ENCODE measurements at places on chromosomes 7 and 10. TPM values are rescaled to one million over a fixed set of nuclear protein-coding genes. Genes with fewer than 3 reads are reported as not detected.

UTF1 gene
- polyA plus RNA-seq = not detected

CRYGN gene
- polyA plus RNA-seq = 1.7 TPM

SLC26A3 gene
- 0.40 TPM for polyA plus RNA-seq

TMEM184A gene
- 5.6 TPM for polyA plus RNA-seq

NPC1L1 gene
- polyA plus RNA-seq = 2.1 TPM

HHEX gene
- polyA plus RNA-seq = 9.8 TPM

KIAA1549 gene
- polyA plus RNA-seq = 12.4 TPM

TMUB1 gene
- polyA plus RNA-seq = 26.4 TPM

ERVW-1 gene
- 0.74 TPM for polyA plus RNA-seq

NUTM2E gene
- not detected for polyA plus RNA-seq

ITGB8 gene
- polyA plus RNA-seq = 38.5 TPM

DNA sequence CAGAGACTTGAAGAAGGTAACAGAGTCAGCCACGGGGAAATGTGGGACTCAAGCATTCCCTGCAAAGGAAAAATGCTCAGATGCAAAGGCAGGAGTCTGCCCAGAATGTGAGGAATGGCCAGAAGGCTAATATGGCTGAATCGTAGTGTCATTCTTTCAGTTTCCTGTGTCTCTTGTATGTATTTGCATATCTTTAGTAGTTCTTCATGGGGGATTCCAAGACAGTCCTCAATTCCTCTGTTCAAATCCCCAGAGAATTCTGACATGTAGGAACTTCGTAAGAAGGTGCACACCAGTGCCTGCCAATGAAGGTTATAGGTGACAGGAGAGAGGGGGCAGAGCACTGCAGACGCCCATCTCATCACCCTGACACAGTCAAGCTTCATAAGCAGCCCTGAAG, 154.4 kb downstream of the CACNB2 start:
- no peak for DNase-seq

DNA sequence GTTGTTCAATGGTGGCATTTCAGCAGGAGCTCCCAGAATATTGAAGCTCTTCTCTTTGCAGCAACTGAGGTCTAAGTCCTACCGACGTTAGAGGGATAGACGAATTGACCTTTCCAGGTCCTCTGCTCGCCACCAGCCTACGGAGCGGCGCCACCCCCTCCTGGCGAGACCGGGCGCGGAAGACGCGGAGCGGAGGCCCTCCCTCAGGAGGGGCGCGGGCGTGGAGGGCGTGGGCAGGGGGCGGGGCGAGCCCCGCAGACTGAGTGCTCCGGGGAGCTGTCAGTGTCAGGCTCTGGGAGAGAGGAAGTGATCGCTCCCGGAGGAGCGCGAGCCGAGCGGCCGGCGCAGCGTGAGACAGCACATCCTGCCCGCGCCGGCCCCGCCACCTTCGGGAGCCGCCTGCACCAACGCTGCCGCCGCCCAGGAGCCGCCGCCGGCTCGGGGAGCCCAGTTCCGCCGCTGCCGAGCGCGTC, at the start of gene DYNC1I1:
Gene DYNC1I1, plus strand, starts transcription at position 257 of the 473 bp plus-strand sequence. CDS start 32,176 bp downstream, outside the sequence.
- no peak for DNase-seq

DNA sequence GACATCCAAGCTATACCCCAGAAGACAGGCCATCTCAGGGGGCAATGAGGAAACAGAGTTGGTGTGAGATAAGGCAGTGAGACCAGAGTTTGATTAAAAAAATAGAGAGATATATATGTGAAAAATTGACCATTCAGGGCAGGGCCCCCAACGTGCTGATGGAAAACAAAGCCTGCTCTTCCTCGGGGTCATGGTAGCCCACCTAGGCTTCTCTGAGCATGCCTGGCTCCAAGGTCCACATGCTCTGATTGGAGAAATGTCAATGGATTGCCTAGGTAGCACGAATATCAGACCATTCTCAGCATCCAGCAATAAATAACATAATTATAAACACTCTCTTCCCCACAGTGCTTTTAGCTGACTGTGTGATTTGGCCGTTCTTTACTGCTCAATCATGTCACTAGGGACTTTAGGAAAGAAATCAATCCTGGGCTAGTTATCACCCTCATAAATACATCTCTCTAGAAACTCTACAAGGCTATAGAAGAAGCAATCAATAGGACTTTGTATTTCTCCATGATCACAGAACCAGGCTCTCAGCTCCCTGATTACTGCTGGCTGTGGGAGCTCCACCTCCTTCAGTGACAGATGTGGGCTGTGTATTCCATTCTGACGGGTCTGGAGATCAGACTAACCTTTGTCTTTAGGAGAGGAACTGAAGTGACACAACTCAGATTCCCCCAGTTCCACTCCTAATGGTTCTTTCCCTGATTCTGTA, 766.4 kb downstream of the GRID1 start:
- DNase-seq = no peak

DNA sequence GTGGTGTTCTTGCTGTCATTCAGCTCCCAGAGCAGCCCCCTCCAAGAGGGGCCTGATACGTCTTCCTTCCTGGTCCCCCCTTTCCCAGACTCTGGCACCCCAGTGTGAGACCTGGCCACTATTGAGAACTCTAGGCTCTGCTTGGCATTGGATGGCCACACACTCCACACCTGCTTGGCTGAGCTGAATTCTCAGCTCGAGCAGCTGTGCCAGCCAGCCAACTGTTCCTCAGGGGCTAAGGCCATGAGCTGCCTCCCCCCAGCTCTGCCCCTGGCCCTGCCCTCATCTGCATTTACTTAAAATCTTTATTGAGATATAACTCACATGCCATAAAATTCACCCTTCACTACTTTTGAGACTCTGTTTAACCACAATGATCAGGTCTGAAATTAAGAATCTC, 6.7 kb downstream of the TLL2 start:
- no peak for DNase-seq

DNA sequence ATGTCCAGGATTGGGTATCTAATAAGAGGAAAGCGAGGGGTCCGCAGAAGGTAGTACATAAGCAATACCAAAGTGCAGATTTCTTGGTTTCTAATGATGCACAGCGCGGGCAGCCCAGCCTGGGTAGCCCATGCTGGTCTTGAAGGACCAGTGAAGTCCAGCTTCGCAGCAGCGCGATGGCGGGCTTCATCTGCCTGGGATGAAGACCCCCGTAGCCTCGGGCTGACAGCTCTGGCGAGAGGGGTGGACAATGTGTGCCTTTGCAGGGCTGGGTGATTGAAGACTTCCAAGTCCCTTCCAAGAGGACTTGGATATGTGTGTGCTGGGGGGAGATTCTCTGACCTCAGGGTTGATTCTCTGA, 2.2 kb downstream of the SORCS3 start:
- no peak for DNase-seq

DNA sequence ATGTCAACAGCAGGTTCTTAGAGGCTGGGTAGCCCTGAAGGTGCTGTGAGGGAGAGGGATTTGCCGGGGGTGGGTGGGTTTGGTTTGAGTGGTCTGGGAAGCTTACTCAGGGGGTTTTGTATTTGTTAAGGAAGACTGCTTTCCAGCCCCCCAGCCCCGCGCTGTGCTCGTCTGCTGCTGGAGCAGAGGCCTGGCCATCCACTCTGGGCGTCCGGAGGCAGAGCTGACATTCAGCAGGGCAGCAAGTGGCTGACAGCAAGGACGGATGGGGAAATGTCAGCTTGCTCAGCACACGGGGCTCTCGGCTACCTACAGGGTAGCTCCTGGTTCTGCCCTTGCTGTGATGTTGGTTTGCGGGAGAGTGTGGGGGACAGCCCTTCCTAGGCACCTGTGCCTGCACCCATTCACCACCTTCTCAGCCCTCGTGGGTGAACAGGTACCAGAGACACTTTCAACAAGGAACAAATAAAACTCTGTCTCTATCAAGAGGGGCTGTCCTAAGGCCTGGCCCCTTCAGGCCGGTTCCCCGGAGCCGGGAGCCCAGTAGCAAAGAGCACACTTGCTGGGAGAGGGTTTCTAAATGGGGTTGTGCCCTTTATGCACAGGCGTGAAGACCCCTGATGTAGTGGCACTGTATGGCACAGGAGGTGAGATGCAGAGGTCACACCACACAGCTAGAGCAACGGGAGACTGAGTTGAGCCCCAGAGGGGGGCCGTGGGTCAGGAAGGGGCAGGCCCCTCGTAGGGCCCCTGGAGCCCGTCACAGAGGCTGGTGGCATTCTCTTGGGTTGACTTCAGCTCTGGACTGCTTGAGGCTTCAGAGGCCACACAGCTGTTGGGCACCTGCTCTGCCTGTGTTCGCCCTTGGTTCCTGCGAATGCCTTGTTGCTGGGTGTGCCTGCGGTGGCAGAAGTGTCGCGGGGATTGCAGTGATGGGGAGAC, 72.2 kb upstream of the SHH start:
- DNase-seq = no peak

DNA sequence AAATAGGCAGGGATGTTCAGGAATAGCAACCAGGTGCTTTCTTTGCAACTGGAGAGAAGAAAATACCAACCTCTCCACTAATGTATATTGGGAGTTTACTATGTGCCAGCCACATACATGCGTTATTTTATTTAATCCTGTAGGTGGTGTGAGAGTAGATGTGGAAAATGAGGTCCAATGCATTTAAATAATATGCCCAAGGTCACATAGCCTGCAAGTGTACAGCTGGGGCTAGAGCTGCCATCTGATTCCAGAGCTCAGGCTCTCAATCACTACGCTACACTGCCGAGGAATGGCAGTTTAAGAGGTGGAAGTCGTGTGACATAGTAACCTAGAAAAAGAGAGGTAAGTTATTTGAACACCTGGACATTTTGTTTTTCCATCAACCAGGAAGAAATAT, 277.0 kb downstream of the EXOC4 start:
- no peak for DNase-seq

- no peak for DNase-seq
These were observed 85.6 kb upstream of the MTPN start for GRCh38 chr7:136062625-136063325.

DNA sequence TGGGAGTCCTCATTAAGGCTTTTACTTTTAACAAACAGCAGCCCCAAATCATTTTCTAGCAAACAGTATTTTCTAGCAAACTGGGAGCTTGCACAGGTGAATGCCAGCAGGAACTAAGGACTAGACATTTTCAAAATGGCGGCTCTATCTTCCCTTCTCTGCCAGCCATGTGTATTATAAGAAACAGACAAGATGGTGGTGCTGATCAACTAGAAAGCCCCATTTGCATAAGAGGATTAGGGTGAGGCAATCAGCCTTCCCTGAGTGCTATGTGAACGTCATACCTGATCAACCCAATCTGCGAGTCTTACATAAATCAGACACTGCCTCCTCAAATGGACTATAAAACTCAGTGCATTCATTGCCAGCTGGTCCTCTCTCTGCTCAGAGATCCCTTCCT, 479.6 kb downstream of the IPMK start:
- DNase-seq = no peak

DNA sequence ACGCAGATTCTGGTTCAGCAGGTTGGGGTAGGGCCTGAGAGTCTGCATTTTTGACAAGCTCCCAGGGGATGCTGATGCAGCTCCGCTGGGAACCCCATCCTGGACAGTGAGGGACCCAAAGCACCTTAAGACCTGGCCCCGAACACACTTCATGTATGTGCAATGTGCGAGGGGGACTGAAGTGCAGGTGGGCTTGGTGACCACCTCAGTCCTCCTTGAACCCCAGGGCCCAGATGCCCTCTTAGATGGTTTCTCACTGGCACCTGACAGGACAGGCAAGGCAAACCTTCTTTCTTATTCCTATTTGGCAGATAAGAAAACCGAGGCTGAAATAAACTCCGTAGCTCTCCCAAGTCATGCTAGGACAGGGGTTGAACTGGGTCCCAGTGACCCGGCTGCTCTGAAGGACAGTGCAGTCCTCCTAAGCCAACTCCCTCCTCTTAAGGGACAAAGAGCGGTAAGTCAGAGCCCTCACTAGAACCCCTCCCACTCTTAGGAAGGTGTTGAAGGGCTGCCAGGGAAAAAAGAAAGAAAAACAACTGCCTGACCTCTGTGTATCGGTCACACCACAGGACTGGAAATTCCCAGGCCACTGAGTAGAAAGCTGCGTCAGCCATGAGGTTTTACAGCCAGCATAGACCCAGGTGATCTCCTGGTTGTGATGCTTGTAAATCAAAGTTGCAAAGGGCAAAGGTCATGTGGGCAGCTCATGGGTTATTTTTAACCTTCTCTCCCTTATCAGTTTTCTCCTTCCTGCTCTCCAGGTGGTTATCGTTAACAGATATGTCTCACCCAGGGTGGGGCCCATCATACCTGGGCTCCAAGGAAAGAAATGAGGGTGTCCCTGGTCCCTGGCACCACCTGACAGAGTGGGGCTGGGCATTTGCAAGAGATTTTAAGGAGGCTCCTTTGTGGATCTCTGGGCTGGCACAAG, 90.9 kb upstream of the SMNDC1 start:
- DNase-seq = no peak

- DNase-seq = no peak
These were observed 33.7 kb downstream of the SCRN1 start for GRCh38 chr7:29955799-29956486.

DNA sequence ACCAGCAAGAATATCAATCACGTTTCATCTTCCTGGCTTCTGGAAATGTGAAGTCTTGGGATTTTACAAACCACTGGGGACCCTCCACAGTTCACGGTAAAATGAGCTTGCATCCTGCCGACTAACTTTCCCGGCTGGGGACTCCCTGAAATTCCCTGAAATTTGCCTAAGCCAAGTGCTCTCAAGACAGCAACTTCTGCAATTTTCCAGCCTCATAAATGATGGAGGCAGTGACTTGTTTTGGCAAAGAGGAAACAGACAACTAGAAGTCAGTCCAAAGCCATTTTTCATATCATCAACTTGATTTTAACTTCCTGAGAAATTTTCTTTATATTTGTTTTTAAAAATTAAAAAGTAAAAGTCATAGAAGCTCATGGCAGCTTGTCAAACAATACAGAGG, 212.3 kb downstream of the FANK1 start:
- no peak for DNase-seq

DNA sequence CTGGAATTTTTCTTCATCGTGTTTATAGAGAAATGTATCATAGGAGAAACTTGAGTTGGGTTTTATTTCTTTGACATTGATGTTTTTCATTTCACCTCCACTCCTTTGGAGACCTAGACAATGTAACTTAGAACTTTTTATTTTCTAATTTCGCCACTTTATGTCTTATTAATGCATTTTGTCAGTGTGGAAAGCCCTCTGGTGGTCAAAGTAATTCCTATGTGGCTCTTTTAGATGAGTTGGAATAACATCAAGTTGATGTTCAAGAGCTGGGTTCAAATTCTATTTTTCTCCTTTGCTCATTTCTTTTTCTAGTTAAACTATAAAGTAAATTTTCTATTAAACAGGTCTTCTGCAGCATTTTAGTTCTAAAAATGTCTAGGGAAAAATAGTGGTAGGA, 478.6 kb downstream of the LRMDA start:
- DNase-seq = no peak

- no peak for DNase-seq
These were observed 106.2 kb downstream of the PLXDC2 start for GRCh38 chr10:19922236-19922963.

GRCh38 chr7:47588704-47589225, 6.9 kb upstream of the TNS3 start:
- no peak for DNase-seq

GRCh38 chr10:1184541-1185430, 128.6 kb downstream of the WDR37 start:
- DNase-seq = no peak

GRCh38 chr10:71770255-71770654, 3.1 kb downstream of the VSIR start:
- no peak for DNase-seq
